Endothelial cell (in vitro differentiated cells): ENCODE measurements at places on chromosomes 6 and 20. TPM values are rescaled to one million over a fixed set of nuclear protein-coding genes. Genes with fewer than 3 reads are reported as not detected.

GRCh38 chr6:104711371-104711770 lies 148.3 kb downstream of the HACE1 start:
- DNase-seq: no peak

- no peak for DNase-seq
Observed at GRCh38 chr6:149443411-149444181, 41.2 kb downstream of the ZC3H12D start.

DNA sequence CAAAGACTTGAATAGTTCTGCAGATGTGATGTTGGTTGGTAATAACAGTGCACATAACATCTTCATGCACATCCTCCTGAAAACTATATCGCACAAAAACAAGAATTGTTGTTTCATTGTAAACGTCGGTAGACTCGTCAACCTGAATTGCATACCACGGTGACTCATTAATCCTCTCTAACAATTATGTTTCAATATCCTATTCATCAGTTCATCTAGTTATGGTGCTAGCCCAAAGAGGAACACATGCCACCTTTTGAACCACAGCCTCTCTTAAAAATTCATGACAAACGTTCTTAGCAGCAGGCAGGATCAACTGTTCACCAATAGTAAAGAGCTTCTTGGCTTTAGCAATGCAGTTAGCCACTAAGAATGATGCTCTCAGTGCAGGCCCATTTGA lies 25.0 kb downstream of the CRYBG1 start:
- DNase-seq: no peak

Gene CD109
- 60.2 TPM for total RNA-seq

DNA sequence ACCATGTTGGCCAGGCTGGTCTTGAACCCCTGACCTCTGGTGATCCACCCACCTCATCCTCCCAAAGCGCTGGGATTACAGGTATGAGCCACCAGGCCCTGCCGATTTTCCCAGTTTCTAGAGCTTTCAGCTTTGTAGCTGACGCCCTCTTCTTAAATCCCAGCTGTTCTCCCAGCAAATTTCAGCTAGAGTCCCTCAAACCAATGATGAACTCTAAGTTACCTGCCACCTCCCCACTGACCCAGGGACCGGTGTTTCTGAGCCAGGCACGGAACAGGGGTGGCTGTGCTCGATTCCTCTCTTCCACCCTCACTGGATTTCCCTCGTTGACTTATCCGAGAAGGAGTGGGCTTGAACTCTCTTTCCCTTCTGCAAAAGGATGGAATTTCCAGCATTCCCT lies 39.1 kb downstream of the SUN5 start:
- DNase-seq: no peak

DNA sequence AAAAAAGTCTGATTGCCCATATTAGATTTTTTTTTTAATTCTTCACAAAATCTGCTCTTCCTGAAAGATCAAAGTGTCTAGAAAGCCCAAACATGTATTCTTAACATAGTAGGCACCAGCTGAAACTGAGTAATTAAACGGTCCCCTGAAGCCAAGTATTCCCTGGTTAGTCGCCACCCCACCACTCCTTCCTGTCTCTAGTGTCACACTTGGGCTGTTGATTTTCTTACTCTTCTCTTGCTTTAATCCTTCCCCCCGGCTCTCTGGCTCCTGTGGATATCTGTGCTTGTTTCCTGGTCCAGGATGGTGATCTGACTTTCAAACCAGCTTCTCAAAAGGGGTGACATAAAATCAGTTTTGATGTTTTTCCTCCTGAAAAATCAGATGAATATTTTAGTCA lies 162.9 kb downstream of the QKI start:
- no peak for DNase-seq

- DNase-seq: no peak
Observed at GRCh38 chr6:110277100-110277665, 81.0 kb downstream of the METTL24 start.

Gene FILIP1
- 32.0 TPM for total RNA-seq

Gene SASH1
- 138 TPM for total RNA-seq

GRCh38 chr20:33650753-33651561 lies 11.2 kb upstream of the C20orf144 start:
- no peak for DNase-seq

- DNase-seq: no peak
Observed at GRCh38 chr20:16346956-16347355, 226.3 kb downstream of the KIF16B start.

Gene ASIP
- not detected for total RNA-seq

GRCh38 chr6:157304899-157305663 lies 18.2 kb downstream of the TMEM242 start:
- peak; percentile 26 for DNase-seq

Gene CFAP61
- total RNA-seq: not detected

Gene RGS17
- 12.0 TPM for total RNA-seq

- DNase-seq: no peak
Observed at GRCh38 chr20:41714030-41714429, 95.9 kb upstream of the CHD6 start.

Gene PRSS35
- 1.3 TPM for total RNA-seq

Gene RCAN2
- total RNA-seq: 17.0 TPM

Gene CPNE5
- 24.9 TPM for total RNA-seq

Gene SMPD2
- total RNA-seq: 8.8 TPM

DNA sequence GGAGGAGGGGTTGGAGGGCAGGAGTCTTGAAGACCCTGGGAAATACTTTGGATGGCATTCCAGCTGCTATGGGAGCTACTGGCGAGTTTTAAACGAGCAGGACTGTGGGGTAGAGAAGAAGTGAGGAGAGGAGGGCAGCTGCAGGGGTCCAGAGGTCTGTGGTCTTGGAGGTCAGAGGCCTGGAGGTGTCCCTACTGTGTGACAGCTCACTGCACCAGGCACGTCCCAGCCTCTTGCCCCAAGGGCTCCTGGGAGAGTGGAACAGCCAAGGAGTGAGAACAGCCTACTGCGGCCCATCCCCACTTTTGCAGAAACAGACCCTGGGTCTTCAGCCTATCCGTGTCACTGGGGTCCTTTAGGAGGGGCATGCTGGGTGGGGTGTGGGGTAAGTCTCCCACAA lies 2.9 kb upstream of the NOL4L start:
- no peak for DNase-seq

Gene TRERF1
- 8.7 TPM for total RNA-seq

Gene RNF144B
- total RNA-seq: 23.2 TPM

GRCh38 chr20:10430000-10430466 lies 4.0 kb downstream of the MKKS start:
- DNase-seq: no peak

DNA sequence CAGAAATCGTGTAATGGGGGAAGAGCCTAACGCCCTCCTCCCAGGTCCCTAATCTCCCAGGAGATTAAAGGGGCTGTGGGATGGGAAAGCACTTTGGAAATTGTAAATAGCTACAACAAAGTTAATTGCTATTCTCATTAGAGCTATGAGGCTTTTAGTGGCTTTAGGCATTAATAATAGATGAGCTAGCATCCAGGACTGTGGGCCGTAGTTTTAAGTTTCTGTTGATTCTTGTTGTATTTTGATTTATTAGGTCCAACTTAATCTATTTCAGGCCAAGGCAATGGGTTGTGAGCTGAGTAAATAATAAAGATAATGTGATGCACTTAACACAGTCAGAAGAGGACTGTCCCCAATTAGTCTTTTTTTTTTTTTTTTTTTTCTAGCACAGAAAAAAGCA lies 67.7 kb downstream of the ANKRD6 start:
- DNase-seq: no peak

Gene SPATS1
- total RNA-seq: not detected

Gene RPS21
- total RNA-seq: 1,710 TPM

Gene BPIFA1
- total RNA-seq: not detected

DNA sequence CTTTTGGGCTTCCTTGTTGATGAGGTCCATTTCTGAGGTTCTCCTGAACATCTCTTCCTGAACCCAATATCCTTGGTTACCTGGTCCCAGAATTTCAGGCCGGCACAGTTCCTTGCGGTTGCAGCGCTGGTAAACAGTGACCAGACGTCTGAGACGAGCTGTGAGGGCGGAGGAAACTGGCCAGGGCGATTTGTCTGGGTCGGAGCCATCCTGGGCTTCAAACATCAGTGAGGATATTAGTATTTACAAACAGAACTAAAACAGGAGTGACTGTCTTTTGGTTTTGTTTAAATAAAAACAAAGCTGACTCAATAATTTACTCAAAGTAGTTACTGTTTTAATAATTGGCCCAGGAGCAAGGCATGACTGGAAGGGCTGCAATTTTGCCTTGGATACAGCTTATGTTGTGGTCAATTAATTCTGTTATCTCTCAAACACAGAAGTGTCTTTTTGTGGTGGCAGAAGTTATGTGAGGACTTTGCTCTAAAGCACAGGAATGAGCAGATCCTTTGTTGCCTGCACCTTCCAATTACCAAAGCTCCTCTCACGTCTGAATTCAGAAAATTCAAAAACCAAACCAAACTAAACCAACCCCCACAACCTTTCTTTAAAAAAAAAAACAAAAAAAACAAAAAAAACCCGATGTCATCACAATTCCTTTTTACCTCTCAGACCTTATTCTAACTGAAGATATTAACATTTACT lies 58.7 kb upstream of the EMILIN3 start:
- no peak for DNase-seq

DNA sequence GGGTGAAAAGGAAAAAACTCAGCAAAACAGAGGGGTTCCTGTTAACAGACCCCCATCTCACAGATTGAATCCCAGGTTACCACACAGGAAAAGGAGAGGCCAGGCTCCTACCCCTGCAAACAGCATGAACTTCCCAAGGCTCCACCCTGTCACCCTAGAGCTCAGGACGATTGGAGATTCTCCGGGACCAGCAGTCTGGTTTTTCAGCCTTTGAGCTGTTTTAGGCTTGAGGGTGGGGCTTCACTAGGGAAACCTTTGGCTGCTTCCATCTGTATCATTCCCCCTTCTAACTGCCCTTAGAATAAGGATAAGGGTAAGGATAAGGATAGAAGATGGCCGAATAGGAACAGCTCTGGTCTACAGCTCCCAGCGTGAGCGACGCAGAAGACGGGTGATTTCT lies 16.0 kb downstream of the C6orf58 start:
- no peak for DNase-seq
